ENCODE measurements at places on chromosomes 16 and 17.
A peak's percentile ranks its signal among the peaks of the same experiment; 100 is the strongest.

DNA sequence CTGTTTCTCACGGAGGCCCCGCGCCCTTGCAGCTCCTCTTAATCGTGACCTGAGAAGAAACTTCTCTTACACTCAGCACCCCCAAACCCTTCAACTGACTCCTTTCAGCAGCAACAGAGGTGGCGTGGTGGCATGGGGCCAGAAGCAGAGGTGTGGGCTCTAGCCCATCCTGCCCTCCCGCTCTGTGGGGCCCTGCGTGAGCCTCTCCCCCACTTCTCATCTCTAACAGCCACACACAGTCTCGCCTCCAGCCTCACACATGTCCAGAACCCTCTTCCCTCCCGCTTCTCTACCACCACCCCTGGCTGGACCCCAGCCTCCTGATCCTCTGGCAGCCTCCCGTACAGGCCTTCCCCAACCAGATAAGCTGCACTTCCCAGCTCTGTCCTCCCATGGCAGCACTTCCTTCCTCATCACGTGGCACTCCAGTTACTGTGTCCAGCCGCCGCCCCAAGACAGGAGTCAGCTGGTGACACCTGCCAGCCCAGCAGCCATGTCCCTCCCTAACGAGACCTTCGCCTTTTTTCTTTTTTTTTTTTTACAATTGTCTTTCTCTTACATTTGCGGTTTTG lies 30.5 kb downstream of the NSMCE1 start:
- DNase-seq, result no peak

- peak; percentile 74 for DNase-seq
These were observed 15.4 kb upstream of the AKAP10 start for GRCh38 chr17:19992803-19993713.

GRCh38 chr16:58114827-58115825 lies 14.1 kb downstream of the CFAP20 start:
- DNase-seq, result no peak

DNA sequence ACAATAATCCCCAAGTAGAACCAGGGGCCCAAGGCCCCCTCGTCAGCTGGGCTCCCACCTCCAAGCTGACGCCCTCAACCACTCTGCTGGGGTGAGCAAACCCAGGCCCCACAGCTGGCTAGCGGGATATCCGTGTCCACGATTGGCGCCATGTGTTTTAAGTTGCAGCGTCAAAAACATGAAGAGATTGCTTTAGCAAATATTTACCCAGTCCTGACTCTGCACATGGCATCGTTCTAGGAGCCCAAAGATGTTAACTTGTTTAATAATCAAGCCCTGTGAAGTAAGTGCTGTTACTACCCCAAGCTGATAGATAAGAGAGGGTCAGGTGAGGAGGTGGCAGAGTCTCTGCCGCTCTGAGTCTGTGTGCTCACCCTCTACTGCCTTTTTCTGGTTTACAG lies 344 bp upstream of the SEPTIN12 start:
- no peak for DNase-seq

DNA sequence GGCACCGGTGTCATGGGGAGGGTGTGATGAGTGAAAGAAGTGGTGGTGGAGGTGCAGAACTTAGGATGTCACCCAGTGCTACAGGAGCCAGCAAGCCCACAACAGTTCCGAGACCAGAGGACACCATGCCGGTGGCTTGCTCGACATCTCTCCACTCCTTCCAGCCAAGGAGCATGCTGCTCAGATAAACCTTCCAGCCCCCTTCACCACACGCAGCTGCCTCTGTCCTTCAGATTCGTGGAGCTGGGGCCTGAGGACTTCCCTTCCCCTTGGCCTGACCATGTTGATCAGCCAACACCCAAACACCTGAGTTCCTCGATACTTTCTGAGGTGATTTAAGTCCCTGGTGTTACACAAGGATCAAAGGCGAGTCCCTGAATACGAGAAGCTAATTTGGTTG lies 188.8 kb upstream of the FOXF1 start:
- DNase-seq, result no peak

- no peak for DNase-seq
These were observed 96.3 kb upstream of the RCVRN start for GRCh38 chr17:10001306-10001873.

DNA sequence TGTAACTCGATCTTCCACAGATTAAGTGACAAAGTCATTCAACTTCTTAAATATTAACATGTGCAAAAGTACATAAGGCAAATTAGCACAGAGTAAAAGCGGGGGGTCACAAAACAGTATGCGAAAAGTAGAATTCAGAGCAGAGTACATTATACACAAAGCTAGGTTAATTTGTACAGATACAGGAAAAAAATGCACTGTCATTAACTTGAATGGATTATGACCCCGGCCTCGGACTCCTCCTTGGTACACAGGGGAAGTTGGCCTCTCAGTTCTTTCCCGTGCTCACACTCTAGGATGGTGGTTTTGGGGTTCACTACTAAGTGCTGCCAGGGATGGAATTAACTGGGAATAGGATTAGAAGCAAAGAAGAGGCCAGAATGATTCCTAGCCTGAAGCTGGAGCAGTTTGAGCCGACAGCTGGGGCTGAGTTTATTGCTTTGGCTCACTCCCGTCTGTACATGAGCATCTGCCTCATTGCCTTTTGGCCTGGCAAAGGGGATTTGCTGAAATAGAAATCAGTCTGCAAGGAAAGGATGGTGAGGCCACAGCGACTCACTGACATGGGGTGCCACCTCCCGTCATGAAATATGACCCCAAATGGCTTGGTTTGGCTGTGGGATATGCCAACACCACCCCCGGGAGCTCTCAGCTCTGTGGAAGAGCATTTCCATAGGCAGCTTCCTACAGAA lies 23.6 kb downstream of the NTN1 start:
- no peak for DNase-seq

Measured in HEK293T (cell line).